ENCODE measurements at places on chromosomes 6 and 20. TPM values are rescaled to one million over a fixed set of nuclear protein-coding genes. Genes with fewer than 3 reads are reported as not detected.

GRCh38 chr6:70142034-70142433 lies 160.8 kb downstream of the COL9A1 start:
- DNase-seq, result no peak

GRCh38 chr6:138945354-138945753 lies 42.7 kb downstream of the REPS1 start:
- DNase-seq, result no peak

The TFB1M gene
- total RNA-seq, result 11.9 TPM

DNA sequence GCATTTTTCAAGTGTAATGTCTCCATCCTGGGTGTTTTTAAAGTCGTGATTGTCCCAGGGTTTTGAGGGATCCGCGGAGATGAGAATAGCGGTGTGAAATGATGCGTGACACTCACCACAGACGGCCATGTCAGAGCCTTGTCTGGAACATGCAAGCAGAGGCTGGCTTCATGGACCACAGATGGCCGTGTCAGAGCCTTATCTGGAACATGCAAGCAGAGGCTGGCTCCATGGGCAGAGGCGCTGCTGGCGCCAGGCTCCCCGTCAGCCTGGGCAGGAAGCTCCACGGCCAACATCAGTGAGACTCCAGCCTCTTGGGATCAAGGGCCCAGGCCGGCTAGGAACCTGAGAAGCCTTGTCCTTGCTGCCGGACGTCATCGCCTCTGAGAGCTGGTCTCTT lies 7.7 kb upstream of the MRGBP start:
- no peak for DNase-seq

GRCh38 chr6:16688984-16689636 lies 72.2 kb downstream of the ATXN1 start:
- DNase-seq, result peak; percentile 94

The PRSS16 gene
- not detected for total RNA-seq

The ACSS1 gene
- 39.6 TPM for total RNA-seq

DNA sequence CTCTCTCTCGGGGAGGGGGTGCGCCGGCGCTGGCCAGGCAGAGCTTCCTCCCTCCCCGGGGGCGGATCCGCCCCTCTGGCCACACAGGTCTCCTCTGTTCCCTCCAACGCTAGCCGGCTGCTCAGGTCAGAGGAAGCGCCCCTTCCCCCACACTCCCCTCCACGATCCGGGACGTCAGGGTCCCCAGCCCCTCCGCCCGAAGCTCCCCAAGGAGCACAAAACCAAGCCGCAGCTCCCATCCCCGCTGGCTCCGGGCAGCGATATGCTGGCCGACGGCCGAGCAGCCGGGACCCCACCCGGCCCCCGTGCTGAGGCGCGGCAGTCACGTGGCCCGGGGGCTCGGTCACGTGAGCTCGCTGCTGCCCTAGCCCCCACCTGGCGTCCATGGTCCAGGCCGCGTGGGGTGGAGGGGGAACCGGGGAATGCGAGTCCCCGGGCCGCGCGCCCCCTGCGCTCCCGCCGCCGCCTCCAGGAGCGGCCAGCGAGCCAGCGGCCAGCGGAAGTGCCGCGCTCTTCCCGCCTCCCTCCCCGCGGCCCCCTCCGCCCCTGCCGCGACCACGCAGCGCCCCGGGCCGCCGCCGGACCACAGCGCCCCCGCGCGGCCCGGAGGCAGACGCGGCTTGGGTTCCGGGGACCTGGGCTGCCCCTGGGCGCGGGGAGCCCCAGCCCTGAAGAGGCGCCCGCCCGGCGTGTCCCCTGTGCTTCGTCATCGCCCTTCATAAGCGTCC lies at the start of gene SLC35B2:
TSS of gene SLC35B2 (minus strand) at position 504 of the 728 bp plus-strand sequence. CDS start at position 386, 118 bp downstream.
- DNase-seq, result peak; percentile 75

DNA sequence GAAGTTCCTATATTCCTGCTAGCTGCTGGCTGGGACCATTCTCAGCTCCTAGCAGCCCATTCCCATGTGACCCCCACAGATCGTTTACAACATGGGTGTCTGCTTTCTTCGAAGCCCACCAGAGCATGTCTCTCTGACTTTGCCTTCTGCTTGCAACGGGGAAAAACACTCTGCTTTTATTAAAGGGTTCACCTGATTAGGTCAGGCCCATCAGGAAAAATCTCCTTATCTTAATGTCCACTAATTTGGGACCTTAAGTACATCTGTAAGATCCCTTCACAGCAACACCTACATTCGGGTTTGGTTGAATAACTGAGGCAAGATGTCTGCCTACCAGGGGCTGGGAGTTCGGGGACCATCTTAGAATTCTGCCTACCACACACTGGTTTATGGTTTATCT lies 496.9 kb downstream of the CDKAL1 start:
- no peak for DNase-seq

DNA sequence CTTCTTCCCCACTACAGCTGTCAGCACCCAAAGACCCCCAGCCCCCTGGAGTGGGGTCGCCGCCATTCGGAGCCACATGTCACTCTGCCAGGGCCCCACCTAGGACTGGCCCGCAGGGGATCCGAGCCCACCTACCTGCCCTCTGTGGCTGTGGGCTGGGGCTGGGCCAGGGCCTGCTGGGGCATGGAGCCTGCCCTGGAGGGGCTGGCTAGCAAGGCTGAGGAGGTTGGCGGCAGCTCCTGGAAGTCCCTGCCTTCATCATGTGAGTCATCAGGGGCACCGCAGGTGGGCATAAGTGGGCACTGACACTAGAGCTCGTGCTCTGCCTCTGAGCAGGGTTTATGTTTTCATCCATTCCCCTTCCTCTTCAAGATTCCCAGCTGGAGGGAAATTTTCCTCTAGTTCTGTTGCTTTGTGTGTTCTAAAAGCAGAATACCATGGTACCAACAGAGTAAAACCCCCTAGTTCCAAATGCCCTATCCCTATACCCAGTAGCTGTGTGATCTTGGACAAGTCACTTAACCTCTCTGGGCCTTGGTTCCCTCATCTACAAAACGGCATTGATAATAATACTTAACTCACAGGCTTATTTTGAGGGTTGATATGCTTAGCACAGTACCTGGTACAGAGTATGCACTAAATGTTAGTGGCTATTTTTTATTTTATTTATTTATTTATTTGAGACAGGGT lies 8.7 kb upstream of the FANCE start:
- DNase-seq, result no peak

GRCh38 chr20:3927486-3928291 lies 38.5 kb downstream of the PANK2 start:
- DNase-seq, result no peak

DNA sequence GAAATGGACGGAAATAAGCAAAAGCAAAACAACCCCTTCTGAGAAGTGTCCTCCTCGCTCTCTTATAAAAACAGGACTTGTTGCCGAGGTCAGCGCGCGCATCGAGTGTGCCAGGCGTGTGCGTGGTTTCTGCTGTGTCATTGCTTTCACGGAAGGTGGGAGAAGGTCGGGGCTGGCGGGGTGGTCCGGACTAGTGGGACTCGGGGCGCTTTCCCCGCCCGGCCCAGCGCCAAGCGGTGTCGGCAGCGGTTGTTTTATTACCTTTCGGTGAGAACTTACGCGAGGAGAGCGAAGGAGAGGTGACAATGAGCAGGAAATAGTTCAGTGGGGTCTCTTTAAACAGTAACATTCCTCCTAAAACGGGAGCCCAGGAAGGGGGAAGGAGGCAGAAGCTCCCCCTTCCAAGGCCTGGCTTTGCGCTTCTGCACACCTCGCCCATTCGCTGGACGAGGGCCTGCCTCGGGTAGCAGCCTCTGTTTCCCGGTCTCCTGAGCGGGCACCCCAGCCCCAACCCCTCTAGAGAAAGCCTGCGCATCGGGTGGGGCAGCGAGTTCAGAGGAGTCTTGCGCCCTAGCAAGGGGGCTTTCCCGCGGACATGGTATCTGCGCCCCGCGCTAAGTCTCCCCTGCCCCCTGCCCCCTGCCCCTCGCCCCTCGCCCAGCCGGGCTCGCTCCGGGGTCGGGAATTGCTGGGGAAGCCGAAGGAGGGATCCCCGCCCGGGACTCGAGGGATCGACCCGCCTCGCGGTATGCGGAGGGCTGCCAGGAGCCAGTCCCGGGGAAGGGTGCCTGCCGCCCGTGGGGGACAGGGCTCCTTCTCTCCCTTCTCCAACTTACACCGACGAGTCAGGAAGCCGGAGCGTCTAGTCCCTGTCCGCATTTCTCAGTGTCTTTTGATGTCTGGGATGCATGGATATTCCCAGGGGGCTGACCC lies 1.2 kb upstream of the TBXT start:
- DNase-seq, result no peak

DNA sequence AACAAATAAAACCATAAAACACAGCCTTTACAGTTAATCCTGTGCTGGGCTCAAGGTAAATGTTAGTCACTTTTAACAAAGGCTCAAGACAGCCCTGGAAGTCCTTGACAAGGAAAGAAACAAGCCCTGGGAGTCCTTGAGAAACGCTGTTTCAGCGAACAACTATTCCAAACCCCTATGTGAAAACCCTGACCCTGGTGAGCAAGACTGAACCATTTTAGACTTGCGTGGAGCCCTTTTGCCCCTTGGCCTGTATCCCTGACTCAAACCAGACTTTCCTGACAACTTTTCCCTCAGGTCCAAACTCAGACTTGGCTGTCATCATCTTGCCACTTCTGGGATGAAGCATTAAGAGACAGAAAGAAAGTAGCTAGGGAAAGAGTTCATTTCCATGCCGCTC lies 180.4 kb downstream of the AIG1 start:
- no peak for DNase-seq

DNA sequence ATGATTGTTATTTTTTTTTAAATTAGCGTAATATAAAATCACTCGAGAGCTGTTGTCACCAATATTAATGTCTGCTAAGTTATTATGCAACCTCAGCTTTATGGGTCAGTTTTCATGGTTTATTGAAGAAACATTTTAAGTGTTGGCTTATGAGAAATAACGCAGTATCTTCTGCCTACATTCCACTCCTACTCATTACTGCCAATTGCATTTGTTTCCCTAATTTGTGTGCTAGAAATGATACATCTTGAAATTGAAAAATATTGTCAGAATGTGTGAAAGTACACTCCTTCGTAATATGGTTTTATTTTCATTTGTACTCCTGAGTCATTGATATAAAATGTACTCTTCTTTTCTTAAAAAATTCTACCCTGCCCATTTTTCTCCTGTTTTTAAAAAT lies 333.3 kb upstream of the HSF2 start:
- no peak for DNase-seq

DNA sequence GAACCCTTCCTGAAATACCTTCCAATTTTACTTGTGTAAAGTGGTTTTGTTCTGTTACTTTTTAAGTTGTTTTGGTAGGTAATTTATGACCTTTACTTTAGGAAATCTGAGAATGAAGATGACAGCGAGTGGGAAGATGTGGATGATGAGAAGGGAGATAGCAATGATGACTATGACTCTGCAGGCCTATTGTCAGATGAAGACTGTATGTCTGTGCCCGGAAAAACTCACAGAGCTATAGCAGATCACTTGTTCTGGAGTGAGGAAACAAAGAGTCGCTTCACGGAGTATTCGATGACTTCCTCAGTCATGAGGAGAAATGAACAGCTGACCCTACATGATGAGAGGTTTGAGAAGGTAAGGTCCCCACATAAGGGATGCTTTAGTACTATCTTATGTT lies 6.6 kb upstream of the ZC2HC1B start:
- DNase-seq, result no peak

DNA sequence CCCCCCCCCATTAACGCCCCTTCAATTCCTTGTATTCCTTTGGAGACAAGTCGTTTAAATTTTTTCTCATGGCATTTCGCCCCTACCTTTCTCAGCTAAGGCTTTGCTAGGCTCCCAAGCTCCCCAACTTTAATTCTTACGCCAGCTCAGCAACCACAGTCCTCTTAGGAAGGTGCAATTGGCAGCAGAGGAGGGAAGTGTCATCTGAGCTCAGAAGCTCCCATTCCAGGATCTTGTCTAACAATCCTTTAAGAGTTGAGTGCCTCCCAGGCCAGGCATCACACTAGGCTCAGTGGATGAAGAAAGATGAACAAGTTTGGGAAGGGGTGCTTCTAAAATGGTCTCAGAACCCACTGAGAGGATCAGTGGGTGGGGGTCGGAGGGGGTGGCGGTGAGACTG lies 131.2 kb upstream of the AKAP12 start:
- no peak for DNase-seq

The CDSN gene
- not detected for total RNA-seq

GRCh38 chr6:86016077-86016476 lies 373.4 kb upstream of the SYNCRIP start:
- DNase-seq, result no peak

- peak; percentile 77 for DNase-seq
Measured at GRCh38 chr6:112281821-112282615, 27.7 kb upstream of the LAMA4 start.

Data from dermis blood vessel endothelial cell (primary cell).